ENCODE measurements at places on chromosomes 1 and 21. TPM values are rescaled to one million over a fixed set of nuclear protein-coding genes. Genes with fewer than 3 reads are reported as not detected.

The KCNA2 gene
- not detected for total RNA-seq

The GNG12 gene
- 204 TPM for total RNA-seq

The LIN28A gene
- not detected for total RNA-seq

The ATXN7L2 gene
- 1.8 TPM for total RNA-seq

The CRYAA gene
- total RNA-seq = not detected

The RIPPLY3 gene
- total RNA-seq = not detected

The CDA gene
- 0.59 TPM for total RNA-seq

The ARHGAP30 gene
- not detected for total RNA-seq

The CD244 gene
- total RNA-seq = not detected

The C1orf116 gene
- total RNA-seq = not detected

The BCAS2 gene
- 37.1 TPM for total RNA-seq

The CCDC17 gene
- total RNA-seq = 1.5 TPM

The HSPA6 gene
- total RNA-seq = 0.88 TPM

The KCTD3 gene
- 55.7 TPM for total RNA-seq

The LCE1D gene
- total RNA-seq = not detected

The CASZ1 gene
- total RNA-seq = 0.59 TPM

The KRTAP13-2 gene
- total RNA-seq = not detected

The AQP10 gene
- not detected for total RNA-seq

The PPIH gene
- 17.4 TPM for total RNA-seq

The ST7L gene
- total RNA-seq = 26.8 TPM

The RPE65 gene
- not detected for total RNA-seq

The SH2D2A gene
- total RNA-seq = 0.29 TPM

The FBXO2 gene
- 0.29 TPM for total RNA-seq

The PLA2G2F gene
- not detected for total RNA-seq

The GCSAML gene
- not detected for total RNA-seq

The PLA2G2D gene
- total RNA-seq = not detected

The DNAJC6 gene
- total RNA-seq = 10.5 TPM

The CALML6 gene
- total RNA-seq = 0.29 TPM

The HLX gene
- total RNA-seq = 9.0 TPM

The CHI3L2 gene
- total RNA-seq = 2.4 TPM

The YBX1 gene
- total RNA-seq = 481 TPM

The S100A12 gene
- total RNA-seq = not detected

The RPRD2 gene
- 13.3 TPM for total RNA-seq

The UMODL1 gene
- total RNA-seq = not detected

The EXO5 gene
- 12.3 TPM for total RNA-seq

The CELA2B gene
- not detected for total RNA-seq

The VCAM1 gene
- total RNA-seq = 511 TPM

The CBS gene
- total RNA-seq = 26.1 TPM

The STUM gene
- not detected for total RNA-seq

The IL20 gene
- not detected for total RNA-seq

The ITLN2 gene
- total RNA-seq = not detected

The JTB gene
- 162 TPM for total RNA-seq

The TMEM200B gene
- total RNA-seq = 10.6 TPM

The TMPRSS15 gene
- not detected for total RNA-seq

The TRAF3IP3 gene
- not detected for total RNA-seq

The AGBL4 gene
- not detected for total RNA-seq

The ROR1 gene
- 46.9 TPM for total RNA-seq

The CFAP141 gene
- total RNA-seq = not detected

The ZFP69 gene
- total RNA-seq = 4.4 TPM
